ENCODE measurements at places on chromosomes 4 and X.

GRCh38 chrX:13545726-13546125 lies 23.7 kb upstream of the EGFL6 start:
- no peak for DNase-seq

- DNase-seq: no peak
These were observed 339.0 kb upstream of the PABPC4L start for GRCh38 chr4:134540588-134540987.

DNA sequence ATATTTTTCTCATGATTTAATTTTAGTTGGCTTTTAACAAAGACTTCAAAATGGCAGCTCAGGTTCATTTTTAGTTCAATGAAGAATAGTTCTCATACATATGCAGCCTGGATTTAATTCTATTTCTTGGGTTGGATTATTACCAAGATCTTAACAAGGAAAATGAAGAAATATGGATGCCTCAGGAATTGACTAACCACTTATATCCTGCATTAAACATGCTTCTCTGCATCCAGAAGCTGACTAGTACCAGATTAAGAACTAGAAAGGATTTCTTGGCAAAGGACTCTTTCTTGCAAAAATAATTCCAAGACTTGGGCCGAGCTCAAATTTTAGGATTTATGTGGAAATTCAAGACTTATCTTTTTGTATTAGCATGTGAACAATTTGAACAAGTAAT lies 5.6 kb upstream of the KLHL2 start:
- no peak for DNase-seq

DNA sequence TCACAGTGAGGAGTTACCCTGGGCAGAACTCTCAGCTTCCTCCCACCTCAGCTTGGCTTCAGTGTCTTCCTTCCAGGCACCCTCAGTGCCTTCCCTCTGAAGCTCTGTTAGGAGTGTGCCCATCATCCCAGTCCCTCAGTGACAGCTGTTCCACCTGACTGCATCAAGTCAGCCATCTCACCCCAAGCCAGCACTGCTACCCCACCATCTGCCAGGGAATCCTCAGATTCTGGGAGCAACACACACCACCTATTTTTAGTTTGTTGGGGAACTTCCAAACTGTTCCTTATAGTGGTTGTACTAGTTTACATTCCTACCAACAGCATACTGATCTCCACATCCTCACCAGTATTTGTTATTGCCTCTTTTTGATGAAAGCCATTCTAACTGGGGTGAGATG lies 182.9 kb downstream of the RELL1 start:
- no peak for DNase-seq

DNA sequence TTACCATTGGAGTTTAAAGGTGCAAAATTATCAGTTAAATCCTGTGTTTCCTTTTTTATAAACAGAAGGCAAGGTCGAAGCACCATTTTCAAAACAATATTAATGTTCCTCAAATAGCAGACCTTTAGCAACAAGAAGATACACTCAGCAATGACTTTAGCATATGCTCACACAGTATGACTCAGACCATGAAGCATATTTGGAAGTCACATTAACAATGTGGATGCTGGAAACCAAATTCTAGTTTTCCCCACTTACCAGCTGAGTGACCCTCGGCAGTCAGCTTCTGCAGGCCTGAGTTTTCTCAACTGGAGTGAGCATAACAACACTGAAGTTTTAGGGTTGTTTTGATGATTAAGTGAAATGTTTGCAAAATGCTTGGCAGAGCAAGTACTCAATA lies 130.5 kb downstream of the ANK2 start:
- DNase-seq: no peak

All from NCI-H2081 treated with DMSO at 0.1 percent for 48 hours (cell line).